Mucosa of descending colon (tissue), 3 donors: ENCODE measurements at places on chromosomes 5 and 9. TPM values are rescaled to one million over a fixed set of nuclear protein-coding genes. Genes with fewer than 3 reads are reported as not detected.
A peak's percentile ranks its signal among the peaks of the same experiment; 100 is the strongest.

GABRA6 gene
- not detected for total RNA-seq

- DNase-seq = peak; percentile 79
These were observed 15.2 kb downstream of the NANS start for GRCh38 chr9:98071737-98072136.

DNA sequence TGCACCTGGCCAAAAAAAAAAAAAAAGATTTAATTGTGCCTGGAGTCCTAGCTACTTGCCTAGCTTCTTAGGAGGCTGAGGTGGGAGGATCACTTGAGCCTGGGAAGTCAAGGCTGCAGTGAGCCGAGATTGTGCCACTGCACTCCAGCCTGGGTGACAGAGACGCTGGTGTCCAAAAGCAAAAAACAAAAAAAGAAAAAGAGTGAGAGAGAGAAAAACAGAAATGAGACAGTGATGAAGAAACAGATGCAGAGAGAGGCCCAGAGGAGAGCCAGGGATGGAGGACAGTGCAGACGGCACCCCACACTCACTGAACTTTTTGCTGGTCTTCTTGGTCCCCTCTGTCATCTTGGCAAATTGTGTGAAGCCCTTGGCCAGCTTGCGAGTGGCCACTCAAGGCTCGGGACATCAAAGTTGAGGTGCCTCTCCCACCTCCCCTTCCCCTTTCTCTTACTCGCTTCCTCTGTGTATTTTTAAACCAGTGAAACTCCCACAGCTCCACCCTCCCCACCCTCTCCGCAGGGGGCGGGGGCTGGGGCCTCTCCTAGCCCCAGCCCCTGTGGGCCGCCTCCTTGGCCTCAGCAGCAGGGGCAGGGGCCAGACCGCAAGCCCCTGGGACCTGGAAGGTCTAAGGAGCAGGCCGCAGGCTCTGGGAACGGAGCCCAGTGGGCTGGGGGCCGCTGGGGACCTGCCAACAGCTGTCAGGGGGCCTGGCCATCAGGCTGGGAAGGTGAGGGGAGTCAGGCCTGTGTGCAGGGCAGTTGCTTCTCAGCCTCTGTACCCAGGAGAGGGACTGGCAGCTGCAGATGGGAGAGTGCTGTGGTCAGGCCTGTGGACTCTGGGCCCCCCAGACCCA is at the start of gene SH2D3C:
SH2D3C (minus strand) TSS at position 387 of the 856 bp plus-strand sequence; CDS start at position 348, 39 bp downstream.
- DNase-seq = peak; percentile 50

- DNase-seq = no peak
These were observed 39.5 kb downstream of the TXNDC8 start for GRCh38 chr9:110298043-110298605.

DNA sequence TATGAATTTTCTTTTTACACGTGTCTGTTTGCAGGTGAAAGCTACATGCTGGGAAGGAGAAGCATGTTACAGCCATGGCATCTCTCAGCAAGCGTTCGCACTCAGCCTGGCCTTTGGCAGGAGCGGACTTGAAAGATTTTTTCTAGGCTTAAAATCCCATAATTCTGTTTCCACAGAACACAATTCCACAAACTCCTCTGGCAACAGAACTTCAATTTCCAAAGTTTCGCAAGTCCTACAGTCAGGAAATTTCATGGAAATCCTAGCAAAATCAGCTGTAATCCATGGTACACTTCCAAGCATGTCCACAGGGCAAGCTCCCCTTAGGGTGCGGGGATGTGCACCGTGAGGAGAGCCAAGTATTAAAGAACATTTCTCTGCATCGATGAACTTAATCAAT is 35.9 kb downstream of the SUB1 start:
- no peak for DNase-seq

TMC1 gene
- total RNA-seq = 0.19 TPM

HSD17B4 gene
- 178 TPM for total RNA-seq

DNA sequence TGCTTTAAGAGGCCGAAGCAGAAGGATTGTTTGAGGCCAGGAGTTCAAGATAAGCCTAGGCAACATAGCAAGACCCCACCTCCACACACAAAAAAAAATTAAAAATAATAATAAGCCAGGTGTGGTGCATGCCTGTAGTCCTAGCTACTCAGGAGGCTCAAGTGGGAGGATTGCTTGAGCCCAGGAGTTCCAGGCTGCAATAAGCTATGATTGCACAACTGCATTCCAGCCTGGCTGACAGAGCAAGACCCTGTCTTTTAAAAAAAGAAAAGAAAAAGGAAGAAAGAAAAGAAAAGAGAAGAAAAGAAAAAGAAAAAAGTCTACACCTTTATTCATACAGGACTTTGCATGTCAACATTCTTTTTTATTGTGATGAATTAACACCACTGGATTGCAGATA is 2125.8 kb downstream of the MAT2B start:
- DNase-seq = no peak

ENTPD2 gene
- total RNA-seq = 10.7 TPM

- DNase-seq = no peak
These were observed 136.6 kb downstream of the PIK3R1 start for GRCh38 chr5:68352166-68352565.
